Dermis blood vessel endothelial cell (primary cell): ENCODE measurements at places on chromosomes 13 and 19. TPM values are rescaled to one million over a fixed set of nuclear protein-coding genes. Genes with fewer than 3 reads are reported as not detected.

GRCh38 chr13:111345682-111346081 lies 25.2 kb downstream of the TEX29 start:
- DNase-seq: no peak

DNA sequence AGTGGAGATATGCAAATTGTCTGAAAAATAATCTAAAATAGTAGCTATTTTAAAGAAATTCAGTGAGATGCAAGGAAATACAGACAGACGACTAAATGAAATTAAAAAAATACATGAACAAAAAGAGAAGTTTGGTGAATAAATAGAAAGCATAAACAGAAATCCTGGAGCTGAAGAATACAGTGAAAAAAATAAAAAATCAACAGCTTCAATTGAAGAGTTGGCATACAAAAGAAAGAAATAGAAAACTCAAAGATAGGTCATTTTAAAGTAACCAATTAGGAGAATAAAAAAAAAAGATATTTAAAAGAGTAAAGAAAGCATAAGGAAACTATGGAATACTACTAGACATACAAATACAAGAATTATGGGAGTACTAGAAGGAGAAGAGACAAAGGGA lies 2191.5 kb upstream of the PCDH20 start:
- DNase-seq: no peak

- DNase-seq: peak; percentile 36
Measured at GRCh38 chr19:13764821-13765394, 586 bp downstream of the MRI1 start.

DNA sequence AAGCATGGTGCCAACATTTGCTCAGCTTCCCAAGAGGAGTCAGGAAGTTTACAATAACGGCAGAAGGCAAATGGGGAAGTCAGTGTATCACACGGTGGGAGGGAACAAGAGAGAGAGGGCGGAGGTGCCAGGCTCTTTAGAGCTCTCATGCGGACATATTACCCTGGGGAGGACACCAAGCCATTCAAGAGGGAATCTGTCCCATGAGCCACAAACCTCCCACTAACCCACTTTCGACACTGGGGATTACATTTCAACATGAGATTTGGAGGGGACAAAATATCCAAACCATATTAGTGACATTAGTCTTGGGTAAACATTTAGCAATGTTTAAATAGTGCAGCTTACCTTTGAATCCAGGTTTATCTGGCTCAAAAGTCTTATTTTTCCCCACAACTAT lies 69.9 kb downstream of the SLAIN1 start:
- no peak for DNase-seq

DNA sequence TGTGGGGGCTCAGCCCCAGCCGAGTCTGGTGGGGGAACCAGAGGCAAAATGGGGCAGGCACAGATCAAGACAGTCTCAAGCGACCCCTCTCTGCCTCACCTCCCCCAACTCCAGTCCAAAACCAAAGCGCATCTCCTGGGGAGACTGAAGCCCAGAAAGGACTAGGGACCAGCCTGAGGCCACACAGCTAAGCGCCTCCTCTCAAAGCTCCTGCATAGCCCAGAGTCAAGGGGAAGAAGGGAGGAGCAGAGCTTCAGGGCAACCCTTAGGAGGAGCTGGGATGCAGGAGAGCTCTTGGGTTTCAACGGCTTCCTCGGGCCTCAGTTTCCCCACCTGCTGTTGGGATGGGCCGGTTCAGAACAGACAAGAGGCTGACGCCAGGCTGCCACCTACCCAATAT lies 19.9 kb upstream of the SEMA6B start:
- DNase-seq: no peak

DNA sequence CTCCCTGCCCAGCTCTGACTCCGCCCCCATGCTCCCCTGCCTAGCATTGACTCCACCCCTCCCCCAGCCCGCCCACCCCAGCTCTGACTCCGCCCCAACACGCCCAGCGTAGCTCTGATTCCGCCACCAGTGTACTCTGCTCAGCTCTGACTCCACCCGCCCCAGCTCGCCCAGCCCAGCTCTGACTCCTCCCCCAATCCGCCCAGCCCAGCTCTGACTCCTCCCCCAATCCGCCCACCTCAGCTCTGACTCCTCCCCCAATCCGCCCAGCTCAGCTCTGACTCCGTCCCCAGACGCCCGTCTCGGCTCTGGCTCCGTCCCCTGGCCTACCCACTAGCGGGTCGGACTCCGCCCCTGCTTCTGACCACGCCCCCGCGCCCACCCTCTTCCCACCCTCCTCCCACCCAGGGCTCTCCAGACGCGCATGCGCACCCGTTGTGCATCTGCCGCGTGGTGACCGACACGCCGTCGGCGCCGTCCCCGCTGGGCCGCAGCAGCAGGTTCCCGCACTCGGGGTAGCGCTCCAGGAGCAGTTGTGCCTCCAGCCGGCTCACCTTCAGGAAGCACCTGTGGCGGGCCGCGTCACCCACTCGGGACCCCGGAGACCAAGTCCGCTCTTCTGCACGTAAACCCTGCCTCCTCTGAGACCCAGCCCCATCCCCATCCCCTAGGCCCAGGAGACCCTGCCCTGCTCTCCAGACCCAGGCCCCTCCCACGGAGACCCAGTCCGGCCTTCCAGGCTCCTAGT lies 10.2 kb downstream of the STAP2 start:
- peak; percentile 89 for DNase-seq

- DNase-seq: peak; percentile 90
Measured at GRCh38 chr19:6065685-6066374, 44.5 kb downstream of the RFX2 start.

GRCh38 chr19:56933014-56933705 lies 92.6 kb upstream of the PEG3 start:
- DNase-seq: no peak

- no peak for DNase-seq
Measured at GRCh38 chr19:51240866-51241265, 10.0 kb upstream of the SIGLECL1 start.

DNA sequence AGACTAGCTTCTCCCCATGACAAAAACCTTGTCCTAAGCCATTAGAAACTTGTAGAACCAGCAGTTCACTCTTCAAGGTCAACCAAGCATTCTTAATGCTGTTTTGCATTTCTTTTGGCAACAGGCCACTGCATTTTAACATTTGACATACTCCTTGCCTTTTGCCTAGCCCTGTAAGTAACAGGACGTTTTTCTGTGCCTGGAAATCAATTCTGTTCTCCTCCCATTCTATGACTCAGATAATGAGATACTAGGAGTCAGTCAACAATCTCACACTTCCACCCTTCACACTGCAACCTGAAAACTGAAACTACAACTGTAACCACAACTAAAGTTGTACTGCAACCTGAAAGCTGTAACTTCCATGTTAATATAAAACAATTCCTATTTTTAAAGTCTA lies 268.7 kb downstream of the MZT1 start:
- DNase-seq: no peak

DNA sequence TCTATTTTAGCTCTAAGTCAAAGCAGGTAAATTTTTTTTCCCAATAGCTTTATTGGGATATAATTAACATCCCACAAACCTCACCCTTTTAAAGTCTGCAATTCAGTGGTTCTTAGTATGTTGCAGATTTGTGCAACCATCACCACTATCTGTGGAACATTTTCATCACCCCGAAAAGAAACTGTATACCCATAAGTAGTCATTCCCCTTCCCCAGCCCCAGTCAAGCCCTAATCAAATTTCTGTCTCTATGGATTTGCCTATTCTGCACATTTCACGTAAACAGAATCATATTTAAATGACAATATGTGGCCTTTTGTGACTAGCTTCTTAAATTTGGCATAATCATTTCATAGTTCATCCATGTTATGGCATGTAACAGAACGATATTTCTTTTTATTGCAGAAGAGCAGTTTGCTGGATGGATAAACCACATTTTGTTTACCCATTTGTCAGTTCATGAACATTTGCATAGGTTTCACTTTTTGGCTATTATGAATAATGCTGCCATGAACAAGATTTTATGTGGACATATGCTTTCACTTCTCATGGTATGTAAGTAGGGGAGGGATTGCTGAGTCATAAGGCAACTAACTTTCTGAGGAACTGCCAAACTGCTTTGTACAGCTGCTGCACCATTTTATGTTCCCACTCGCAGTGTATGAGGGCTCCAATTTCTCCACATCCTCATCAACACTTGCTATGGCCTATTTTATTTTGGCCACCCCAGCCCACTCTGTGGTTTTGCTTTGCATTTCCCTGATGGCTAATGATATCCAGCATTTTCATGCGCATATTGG lies 10.9 kb downstream of the SLC46A3 start:
- DNase-seq: no peak

GRCh38 chr13:26468265-26468801 lies 89.2 kb upstream of the WASF3 start:
- DNase-seq: no peak

GRCh38 chr19:17348700-17349099 lies 11.3 kb downstream of the GTPBP3 start:
- DNase-seq: peak; percentile 92

GRCh38 chr13:42612021-42612765 lies 38.2 kb downstream of the TNFSF11 start:
- DNase-seq: no peak

DNA sequence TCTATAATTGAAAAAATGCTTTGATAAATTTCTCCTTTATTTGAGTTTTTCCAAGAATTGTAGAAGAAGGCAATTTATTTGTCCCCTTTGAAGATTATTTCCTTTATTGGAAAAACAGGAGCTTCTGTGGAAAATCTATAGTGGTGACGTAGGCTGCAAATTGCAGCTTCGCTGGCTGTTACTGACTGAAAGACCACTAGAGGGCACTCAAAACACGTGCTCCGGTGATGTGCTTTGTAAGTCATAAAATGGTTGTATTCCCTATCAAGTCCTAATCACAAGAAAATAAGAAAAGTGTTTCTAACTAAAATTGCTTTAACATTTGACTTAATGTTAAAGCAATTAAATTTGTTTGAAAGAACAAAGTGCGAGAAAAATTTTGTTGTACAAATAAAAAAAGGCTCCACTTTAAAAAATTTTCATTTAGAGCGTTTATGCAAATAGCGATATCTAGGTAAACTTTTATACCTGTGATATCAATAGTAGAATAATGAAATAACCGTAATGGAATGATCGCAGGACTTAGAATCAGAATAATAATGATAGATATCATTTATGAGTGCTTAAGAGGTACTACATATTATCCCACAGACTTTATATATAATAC lies 638.2 kb upstream of the SPRY2 start:
- peak; percentile 88 for DNase-seq

- DNase-seq: no peak
Measured at GRCh38 chr13:48175185-48175584, 57.8 kb upstream of the ITM2B start.

GRCh38 chr13:99339736-99340397 lies 32.7 kb upstream of the GPR183 start:
- DNase-seq: no peak

Gene DEDD2
- total RNA-seq: 27.3 and 29.4 TPM in 2 replicates

Gene TPTE2
- total RNA-seq: not detected in 2 replicates

Gene TNFRSF19
- total RNA-seq: 0.09 and 0.17 TPM in 2 replicates

Gene LRRC4B
- under 0.01 and 0.05 TPM in 2 replicates for total RNA-seq

Gene PLIN4
- total RNA-seq: 1.1 and 1.5 TPM in 2 replicates

Gene GRWD1
- total RNA-seq: 41.4 and 57.9 TPM in 2 replicates

Gene RASGRP4
- not detected in 2 replicates for total RNA-seq

Gene PCSK4
- 0.68 and 1.1 TPM in 2 replicates for total RNA-seq

Gene KBTBD7
- total RNA-seq: 7.3 and 9.0 TPM in 2 replicates
